Activated CD4-positive, alpha-beta T cell treated with anti-CD3 and anti-CD28 coated beads, Interleukin-2, Interleukin-4, amounts not matched to agents 100 ng/mL and 50 ng/mL, durations not matched to agents 16 hours and 8 hours (primary cell): ENCODE measurements at places on chromosomes 12 and 14.

DNA sequence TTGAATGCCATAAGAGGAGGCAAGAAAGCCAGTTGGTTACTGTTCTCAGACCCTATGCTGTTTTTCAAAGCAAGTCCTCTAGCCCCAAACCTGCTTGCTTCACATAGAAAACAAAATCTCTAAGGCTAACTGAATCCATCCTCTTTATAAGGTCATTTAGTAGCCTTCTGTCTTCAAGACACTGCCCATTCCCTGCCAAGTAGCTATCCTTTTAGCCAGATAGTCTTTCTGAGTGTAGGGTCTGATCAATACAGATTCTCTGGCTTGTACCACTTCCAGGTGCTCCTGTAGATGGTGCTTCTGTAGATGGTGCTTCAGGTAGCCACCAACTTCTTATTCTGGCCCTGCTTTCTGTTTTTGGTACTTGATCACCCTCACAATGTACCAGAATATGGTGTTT is 15.9 kb upstream of the CCER1 start:
- no peak for DNase-seq

DNA sequence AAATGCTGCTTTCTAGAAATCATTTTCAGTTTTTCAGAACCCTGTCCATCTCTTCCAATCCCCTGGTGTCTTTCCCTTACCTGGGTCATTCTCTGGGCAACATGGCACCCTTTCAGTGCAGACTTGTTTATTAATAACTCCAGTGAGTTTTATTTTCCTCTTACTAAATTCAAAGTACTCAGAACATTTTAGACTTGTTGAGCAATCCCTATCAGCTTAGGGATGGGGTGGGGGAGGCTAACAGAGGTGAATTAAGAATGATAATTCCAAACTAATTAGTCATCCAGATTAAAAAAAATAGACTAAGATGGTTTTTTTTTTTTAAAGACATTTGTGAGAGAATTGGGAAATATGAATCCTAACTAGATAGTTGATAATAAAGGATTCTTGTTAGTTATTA is 10.7 kb downstream of the GPRC5A start:
- DNase-seq = no peak

GRCh38 chr12:108323581-108323980 is 15.5 kb downstream of the CMKLR1 start:
- DNase-seq = no peak

DNA sequence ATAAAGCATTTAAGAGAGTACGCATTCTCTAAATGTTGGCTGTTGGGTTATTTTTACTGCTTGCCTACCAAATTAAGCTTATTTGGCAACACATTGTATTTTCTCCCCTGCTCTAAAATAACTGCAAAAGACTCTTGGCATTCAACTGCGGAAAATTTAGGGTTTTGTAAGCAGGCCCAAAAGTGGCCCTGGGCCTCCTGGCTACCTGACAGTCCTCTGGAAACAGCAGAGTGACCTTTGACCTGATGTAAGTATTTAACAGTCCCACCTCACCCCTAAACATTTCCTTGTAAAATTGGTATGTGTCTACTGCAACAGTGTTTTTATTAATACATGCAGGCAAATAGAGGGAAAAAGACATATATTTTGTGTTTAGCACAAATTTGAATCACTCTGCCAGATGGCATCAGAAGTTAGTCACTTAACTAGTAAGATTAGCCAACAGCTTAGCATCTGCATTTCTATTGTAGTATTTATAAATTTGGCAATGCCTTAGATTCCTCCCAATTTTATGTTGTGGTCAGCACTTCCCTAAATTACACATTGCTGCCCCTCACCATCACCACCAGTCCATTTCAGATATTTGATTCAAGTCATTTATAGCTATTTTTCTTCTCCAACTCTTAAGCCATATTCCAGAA is 11.2 kb downstream of the LLPH start:
- no peak for DNase-seq

GRCh38 chr12:46404225-46404631 is 31.7 kb upstream of the SLC38A2 start:
- DNase-seq = no peak

- no peak for DNase-seq
These were observed 3.9 kb upstream of the KRT79 start for GRCh38 chr12:52837781-52838608.
